CD4-positive, alpha-beta T cell (primary cell): ENCODE measurements at places on chromosomes 11 and 22.

- DNase-seq = no peak
Measured at GRCh38 chr11:7204778-7205177, 46.9 kb upstream of the SYT9 start.

DNA sequence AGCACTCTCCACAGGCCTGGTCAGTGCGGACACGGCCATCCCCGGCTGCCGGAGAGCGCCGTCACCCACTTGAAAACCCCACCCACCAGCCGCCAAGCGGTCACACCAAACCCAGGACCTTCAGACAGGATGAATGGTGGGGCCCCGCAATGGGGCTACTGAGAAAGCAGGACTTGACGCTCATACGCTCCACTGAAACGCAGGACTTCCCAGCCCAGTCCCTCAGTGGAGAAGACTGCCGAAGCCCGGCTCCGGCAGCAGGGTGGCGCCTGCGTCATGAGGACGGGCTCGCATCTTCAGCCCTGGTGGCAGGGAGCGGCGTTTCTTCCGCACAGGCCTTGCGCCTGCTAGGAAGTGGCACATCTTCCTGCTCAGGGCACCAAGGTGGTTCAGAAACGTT, 15.3 kb upstream of the PHLDA2 start:
- DNase-seq = no peak

DNA sequence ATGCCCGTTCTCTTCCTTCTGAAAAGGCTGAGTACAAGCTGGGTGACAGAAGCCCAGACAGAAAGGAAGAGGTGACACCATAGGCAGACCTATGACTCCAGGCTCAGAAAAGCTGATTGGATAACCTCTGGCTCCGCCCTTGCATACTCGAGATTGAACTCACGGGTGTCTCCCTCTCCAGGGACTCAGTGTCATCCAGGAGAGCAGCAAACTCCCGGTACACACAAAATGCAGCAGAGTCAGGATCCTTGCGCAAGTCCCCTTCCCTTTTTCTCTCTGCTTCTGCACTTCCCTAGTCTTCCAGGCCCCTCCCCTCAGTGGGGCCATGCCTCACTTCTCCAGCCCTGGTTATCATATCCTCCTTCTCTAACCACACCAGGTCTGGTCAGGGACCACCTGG, 9.8 kb downstream of the SCN4B start:
- no peak for DNase-seq

GRCh38 chr11:36258730-36259360, 30.4 kb downstream of the COMMD9 start:
- peak; percentile 17 for DNase-seq

DNA sequence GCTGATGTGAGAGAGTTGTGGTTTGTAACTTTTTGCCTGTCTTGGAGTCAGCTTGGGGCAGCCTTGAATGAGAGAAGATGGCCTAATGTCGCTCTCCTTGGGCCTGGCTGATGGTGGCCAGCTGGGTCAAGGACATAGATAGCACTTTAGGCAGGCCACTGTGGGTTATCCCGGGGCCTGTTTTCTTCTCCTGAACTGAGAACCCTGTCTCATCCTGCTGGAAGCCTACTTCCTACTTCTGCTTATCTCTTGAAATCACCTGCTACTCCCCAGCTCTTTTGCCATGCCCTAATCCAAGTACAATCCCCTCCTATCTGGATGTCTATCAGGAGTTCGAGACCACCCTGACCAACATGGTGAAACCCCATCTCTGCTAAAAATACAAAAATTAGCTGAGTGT, 49.5 kb downstream of the OSBP2 start:
- DNase-seq = no peak

GRCh38 chr11:77024745-77025144, 9.5 kb upstream of the B3GNT6 start:
- DNase-seq = no peak
